Suprapubic skin (tissue), 4 donors: ENCODE measurements at places on chromosomes 4 and X.
A peak's percentile ranks its signal among the peaks of the same experiment; 100 is the strongest.

DNA sequence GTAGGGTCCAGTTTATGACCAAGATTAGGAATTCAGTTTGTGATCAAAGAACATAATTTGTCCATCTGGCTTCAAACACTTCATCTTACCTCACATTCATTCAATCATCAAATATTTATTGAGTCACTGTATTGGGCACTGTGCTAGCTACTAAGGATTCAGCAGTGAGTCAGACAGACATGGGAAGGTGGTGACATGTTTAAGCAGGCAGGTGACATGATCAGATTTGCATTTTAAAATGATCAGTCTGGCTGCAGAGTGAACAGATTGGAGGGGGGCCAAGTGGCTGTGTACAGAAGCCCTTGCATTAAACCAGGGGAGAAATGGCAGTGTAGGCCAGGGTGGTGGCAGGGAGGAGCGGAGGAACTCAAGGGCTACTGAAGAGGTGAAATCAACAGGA, 25.1 kb upstream of the APLN start:
- no peak for DNase-seq

- no peak for DNase-seq
Measured at GRCh38 chr4:181950372-181951127, 292.7 kb upstream of the TENM3 start.

- no peak for DNase-seq
Measured at GRCh38 chrX:65921363-65921762, 118.5 kb downstream of the VSIG4 start.

DNA sequence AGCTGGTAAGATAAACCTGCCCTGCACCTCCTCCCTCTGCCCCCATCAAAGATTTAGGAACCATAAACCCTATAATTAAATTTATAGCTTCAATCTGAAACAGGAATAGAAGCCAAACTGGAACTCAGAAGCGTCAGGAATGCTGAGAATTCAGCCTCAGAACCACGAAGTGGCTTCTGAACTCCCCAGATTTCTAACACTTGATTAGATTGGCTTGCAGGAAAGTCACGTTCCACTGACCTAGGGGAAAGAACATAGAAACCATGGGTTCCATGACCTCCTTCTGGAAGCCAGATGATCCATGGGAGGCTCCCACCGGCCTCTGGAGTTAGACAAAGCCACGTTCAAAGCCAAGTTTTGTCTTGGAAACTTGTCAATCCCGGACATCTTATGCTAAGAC, 356.5 kb downstream of the MID1IP1 start:
- DNase-seq = no peak

DNA sequence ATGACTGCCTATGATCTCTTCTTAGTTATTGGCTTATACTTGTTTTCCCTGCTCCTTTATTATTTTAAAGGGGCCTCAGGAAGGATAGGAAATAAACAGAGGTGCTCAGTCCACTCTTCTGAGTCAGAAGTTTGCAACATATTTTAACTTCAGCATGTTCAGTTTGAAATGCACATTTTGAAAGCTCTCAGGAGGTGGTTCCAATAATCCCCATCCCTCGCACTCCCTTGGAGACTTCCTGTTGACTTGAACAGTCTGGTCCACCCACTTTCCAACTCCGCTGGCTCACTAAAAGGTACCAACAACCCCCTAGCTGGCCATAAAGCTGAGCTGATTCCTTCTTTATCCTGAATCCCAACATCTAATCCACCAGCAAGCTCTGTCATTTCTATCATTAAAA, 78.3 kb upstream of the DUSP21 start:
- no peak for DNase-seq

GRCh38 chrX:2837961-2838360, 9.2 kb downstream of the GYG2 start:
- no peak for DNase-seq

DNA sequence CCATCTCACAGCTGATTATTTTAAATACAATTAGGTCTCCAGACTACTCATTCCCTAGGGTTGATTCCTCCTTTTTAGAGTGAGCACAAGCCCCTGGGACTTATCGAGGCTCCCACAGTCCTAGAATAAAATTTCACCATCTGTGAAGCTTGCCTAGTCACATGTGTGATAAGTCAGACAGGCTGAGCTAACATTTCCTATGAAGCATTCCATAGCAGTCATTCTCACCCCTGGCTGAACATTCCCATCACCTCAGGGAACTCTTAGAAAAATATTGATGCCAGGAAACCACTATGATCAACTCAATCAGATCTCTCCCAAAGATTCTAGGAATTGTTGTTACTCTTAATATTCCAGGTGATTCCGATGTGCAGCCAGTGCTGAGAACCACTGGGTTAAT, 37.7 kb downstream of the ARHGEF9 start:
- no peak for DNase-seq

DNA sequence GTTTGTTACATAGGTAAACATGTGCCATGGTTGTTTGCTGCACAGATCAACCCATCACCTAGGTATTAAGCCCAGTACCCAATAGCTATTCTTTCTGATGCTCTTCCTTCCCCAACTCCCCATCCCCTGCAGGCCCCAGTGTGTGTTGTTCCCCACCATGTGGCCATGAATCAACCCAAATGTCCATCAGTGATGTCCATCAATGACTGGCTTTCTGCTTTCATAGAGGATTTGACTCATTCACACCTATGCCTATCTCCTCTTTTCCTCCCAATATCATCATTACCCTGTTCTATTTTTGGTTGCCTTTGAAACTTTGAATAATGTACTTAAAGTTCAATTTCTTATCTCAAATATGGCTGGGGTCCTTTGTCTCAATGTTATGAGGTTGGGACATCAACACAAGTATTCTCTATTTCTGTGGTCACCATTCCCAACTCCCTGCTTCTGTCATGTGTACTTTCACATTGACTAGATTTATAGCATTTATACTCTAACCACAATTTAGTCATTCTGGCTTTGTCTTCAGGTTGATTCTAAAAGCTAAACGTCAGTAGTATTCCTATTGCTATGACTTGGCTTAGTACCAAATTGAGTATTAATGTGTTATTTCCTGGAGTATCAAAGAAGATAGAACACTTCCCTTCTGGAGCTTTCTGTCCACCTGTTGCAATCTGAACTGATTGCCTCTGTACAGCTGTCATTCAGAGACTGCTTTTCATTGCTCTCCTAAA, 107.2 kb downstream of the TAB3 start:
- no peak for DNase-seq

DNA sequence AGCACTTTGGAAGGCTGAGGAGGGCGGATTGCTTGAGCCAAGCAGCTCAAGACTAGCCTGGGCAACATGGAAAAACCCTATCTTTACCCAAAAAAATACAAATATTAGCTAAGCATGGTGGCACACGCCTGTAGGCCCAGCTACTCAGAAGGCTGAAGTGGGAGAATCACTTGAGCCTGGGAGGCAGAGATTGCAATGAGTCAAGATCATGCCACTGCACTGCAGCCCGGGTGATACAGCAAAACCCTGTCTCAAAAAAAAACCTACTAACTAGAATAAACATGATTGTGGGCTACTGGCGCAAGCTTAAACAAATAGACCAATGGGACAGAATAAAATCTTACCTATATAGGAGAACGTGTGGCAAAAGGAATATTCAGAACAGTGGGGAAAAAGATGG, 7.3 kb downstream of the CDKL2 start:
- DNase-seq = no peak

DNA sequence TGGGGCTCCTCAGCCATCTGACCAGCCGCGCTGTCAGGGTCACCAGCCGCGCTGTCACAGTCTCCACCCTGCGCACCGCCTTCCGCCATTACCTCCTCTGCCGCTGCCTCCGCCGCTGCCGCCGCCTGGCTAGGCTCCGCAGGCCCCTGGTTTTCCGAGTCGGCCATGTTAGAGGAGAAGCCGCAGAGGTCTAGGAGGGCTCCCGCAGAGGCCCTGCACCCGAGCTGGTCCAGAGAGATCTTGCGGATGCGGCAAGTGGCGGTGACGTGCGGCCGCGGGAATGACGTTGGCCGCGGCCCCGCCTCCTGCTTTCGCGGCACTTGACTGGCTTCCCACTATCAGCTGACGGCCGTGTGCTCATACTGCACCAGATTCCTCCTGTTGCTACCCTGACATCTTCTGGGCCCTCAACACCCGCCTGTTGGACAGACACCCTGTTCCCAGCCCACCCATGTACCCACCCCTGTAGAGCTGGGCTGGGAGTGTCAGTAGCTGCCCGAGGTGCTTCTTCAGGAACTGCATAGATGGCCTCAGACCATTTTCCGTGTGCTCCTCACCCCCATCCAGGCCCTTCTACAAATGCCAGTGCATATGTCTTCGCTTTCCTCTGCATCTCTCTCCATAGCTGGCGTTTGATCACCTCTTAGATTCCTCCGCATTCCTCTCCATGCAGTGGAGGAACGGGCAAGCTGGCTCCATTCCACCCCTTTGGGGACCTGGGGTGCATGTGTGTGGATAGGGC, at the start of gene NAP1L5:
Gene NAP1L5 (minus strand): TSS at position 242 of the 742 bp plus-strand sequence. CDS start 75 bp downstream, at position 167.
- DNase-seq = peak; percentile 78

DNA sequence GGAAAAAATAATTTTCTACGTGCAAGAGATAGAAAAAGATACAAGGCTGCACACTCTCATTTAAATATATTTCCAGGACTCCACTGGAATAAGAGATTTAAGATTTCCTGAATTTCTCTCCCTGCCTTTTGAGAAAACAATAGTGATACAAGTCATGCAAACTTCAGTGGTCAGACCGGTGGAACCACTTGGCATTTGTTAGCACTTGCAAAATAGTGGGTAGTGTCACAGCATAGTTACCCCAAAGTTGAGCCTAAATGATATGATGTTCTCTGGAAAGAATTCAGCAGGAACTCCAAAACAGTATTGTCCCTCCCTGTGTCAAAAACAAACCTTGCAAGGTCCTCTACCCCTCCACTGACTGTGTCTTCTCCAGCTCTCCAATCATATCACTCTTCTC, 102.3 kb downstream of the ANKRD50 start:
- no peak for DNase-seq

DNA sequence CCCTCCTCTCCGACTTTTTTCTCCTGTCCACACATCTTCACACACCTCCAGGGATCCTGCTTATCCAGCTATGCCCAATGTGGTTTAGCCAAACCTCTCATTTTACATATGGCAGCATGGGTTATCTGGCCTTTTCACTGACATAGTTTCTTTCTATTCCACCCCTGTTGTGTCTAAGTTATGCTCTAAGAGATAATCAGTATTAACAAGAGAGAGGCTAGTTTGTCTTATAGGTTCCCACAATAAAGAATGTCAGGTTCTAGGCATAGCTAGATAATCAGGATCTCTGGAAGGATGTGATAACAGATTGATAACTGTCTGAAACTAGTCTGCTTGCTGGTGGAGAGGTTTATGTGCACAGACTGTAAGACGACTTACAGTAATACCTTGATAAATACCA, 7.7 kb upstream of the GALNT7 start:
- no peak for DNase-seq

DNA sequence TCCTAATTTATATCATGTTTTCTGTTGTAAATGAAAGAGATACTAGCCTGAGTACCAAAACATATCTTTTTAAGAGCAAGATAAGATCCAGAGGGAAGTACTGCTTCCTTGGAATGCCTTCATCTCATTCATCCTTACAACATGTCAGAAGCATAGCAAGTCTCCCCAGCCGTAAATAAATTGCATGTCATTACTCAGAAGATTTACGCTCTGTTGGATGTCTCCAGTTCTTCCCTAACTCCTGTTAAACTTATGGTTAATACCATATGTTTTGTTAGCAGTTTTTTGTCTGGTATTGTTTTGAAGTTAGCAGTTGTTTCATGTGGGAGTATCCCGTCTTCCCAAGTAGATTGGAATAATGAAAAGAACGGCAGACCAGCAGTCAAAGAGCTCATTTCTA, 7.5 kb upstream of the GPC3 start:
- no peak for DNase-seq

- DNase-seq = no peak
Measured at GRCh38 chr4:82493721-82494425, 63.5 kb downstream of the ENOPH1 start.

GRCh38 chr4:128516301-128516969, 228.8 kb upstream of the PGRMC2 start:
- DNase-seq = no peak

DNA sequence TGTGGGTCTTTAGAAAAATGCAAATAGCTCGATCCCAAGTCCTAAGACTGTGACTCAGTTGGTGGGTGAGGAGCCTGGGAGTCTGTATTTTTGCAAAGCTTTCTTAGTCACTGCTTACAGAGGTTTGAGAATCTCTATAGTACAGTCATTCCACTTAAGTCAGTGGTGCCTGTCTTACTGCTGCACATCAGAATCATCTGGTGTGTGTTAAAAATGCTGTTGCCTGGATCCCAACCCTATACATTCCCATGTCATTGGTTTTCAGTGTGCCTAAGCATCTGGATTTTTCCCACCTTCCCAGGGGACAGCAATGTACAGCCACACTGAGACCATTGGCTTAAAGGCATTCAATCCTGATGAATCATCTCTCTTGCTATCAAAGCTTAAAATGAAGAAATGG, 21.0 kb upstream of the GEMIN8 start:
- DNase-seq = no peak

DNA sequence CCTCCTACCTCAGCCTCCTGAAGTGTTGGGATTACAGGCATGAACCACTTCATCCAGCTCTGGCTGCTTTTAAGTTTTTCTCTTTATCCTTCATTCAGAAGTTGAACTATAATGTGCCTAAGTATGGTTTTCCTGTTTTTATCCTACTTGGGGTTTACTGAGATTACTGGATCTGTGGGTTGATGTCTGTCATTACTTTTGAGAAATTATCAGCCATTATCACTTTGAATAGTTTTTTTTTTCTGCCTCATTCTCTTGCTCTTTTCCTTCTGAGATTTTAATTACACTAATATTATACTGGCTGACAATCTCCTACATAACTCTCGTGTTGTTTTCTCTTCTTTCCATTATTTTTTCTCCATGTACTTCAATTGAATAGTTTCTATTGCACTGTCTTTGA, 47.6 kb upstream of the MORC4 start:
- no peak for DNase-seq

DNA sequence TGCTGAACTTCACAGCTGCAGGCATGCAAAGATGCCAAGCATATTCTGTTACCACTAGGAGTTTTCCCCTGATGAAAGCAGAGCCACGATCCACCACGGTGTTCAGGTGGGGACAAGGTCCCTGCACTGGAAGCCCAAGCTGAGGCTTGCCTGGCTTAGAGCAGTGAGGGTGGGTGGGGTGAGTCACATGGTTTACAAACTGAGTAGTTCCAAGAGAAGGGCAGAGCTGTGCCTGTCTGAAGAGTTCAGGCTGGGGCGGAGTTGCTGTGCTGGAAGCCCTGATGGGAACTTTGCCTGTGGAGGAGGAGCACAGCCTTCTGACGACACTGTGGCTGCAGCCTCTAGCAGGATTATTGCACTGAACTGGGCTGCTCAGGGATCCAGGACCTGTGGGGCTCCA, 45.5 kb downstream of the FAM9B start:
- peak; percentile 64 for DNase-seq

GRCh38 chrX:1106478-1107210, 105.8 kb downstream of the CRLF2 start:
- no peak for DNase-seq

DNA sequence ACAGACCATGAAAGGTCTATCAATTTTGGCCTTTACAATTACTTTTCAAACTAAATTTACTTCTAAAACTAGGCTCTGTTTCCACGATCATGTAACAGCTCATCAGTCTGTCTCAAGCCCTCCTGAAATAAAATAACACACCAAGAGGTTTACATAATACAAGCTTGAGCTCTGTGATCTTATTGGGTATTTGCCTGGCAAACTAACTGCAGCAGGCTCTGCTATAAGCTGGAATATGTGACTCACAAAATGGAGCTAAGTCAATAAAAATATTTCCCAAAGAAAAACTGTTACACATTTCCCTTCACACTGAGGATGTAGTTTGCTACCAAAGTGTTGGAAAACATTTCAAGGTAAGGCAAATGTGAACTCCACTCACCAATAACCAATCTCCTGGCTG, 94.7 kb upstream of the GPM6B start:
- DNase-seq = no peak

- DNase-seq = no peak
Measured at GRCh38 chr4:113758372-113758771, 3.2 kb downstream of the CAMK2D start.
